ENCODE measurements at places on chromosomes 4 and X. TPM values are rescaled to one million over a fixed set of nuclear protein-coding genes. Genes with fewer than 3 reads are reported as not detected.

DNA sequence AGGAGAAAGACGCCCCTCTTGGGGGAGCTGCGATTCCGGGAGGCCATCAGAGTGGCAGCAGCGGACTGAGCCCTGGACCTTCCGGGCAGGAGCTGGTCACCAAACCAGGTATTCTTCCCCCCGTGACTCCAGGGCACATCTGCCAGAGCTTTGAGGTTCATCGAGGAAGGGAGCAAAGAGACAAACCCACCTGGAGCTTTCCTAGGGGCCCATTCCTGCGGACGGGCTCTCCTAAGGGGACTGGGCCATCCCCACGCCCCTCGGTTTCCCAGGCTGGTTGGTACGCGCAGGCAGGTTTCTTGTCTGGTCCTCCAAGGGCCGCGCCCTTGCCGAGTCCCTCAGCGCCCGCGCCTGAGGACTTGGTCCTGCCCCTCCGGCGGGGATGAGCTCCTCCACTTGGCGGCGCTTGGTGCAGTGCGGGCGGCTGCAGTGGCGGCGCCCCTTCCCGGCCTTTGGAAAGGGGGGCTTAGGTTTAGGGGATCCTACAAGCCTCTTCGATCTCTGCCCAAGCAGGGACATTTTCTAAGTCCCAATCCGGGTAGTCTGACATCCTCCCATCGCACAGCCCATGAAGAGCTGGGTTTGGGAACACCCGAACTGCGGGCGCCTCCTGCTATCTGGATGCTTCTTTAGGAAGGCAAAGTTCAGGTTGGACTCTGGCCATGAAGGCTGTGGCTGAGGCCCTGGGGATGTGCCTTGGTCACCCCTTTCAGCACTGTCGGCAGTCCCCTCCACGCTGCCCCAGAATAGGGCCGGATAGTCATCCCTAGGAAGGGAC lies 538 bp downstream of the STBD1 start:
- DNase-seq: peak; percentile 45

- DNase-seq: no peak
These were observed 27.9 kb upstream of the NFXL1 start for GRCh38 chr4:47942081-47942819.

The BBS12 gene
- 4.1 TPM for total RNA-seq

- DNase-seq: no peak
These were observed 39.5 kb downstream of the LEF1 start for GRCh38 chr4:108129196-108129595.

The ASB11 gene
- not detected for total RNA-seq

DNA sequence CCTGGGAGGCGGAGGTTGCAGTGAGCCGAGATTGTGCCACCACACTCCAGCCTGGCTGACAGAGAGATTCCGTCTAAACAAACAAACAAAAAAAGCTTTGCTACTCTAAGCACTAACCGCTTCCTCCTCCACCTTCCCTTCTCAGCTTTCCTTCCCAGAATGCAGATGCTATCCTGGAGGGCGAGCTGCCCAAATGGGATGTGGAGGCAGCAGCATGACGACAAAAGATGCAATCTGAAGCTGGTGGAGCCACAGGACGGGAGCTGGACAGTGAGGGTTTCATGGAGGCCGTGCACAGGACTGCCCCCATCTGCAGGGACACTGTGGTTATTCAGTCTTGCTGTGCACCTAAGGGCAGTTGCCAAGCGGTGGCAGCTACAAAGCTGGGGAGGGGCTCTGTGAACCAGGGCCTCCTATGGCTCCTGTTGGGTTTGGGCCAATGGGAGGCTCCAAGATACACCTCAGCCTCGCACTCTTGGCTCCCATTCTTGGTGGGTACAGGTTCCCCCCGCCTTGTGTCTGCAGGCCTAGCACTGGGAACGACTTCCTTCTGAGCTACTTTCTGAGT lies 47.4 kb downstream of the WDR1 start:
- DNase-seq: no peak

- peak; percentile 20 for DNase-seq
These were observed 40.4 kb downstream of the ATXN3L start for GRCh38 chrX:13279279-13280018.

DNA sequence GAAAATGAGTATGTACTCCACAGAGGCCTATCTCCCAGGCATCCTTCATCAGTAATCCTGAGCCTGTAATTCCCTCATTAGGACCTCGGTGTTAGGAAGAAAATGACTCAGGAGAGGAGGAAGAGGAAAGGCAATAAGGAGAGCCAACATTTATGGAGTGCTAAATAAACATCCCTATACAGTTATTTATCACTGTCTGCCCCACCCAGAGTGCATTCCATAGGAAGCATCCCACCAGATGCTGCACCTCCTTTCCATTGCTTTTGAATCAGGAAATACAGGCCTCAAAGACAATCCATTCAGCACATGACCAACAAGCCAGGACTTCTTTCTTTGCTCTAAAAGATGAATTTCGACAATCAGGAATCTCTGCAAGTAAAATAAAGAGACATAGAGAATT lies 47.6 kb downstream of the USP38 start:
- no peak for DNase-seq

GRCh38 chr4:8550691-8551090 lies 29.5 kb upstream of the GPR78 start:
- DNase-seq: no peak

DNA sequence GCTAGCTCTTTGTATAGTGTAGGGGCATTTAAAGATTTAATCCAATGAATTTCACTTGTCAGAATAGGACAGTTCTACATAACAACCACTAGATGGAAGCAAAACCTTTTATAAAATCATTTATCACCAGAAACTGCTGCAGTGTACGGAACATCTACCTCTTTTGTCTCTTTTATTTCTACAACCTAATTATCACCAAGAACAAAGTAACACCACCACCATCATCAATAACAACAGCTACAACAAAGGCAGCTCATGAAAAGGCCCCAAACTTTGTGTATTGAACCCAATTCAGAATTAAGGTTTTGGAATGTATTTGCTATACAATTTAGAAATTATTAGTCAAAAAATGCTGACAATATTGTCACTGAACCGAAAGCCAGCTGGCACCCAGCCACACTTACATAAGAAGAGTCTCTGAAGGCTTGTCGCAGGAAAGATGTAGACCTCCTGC lies 260.9 kb upstream of the RPS6KA3 start:
- peak; percentile 34 for DNase-seq

The MAGEB10 gene
- total RNA-seq: not detected

GRCh38 chrX:134688031-134688823 lies 30.0 kb upstream of the PLAC1 start:
- no peak for DNase-seq

The PCDH10 gene
- total RNA-seq: 0.22 TPM

GRCh38 chrX:138771047-138771446 lies 59.5 kb upstream of the FGF13 start:
- no peak for DNase-seq

GRCh38 chr4:10075953-10076391 lies 40.6 kb downstream of the WDR1 start:
- no peak for DNase-seq

The ITIH6 gene
- not detected for total RNA-seq

DNA sequence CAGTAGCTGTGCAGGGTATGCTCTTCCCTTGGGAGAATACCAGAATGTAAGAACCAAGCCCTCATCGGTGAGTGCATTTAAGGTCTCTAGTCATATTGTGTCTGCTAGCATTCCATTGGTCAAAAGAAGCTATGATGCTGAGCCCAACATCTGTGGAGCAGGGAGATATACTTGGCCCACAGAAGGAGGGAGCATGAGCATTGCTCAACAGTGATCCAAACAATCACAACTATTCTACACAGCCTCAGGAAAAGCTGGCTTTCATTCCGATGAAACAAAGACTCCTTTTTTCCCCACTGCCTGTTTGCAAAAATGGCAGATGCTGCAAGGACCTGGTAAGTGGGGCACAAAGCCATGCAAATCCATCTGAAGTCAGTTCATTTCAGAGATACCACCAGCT lies 80.6 kb upstream of the DHX15 start:
- DNase-seq: no peak

GRCh38 chr4:179486570-179487335 lies 2044.5 kb upstream of the AGA start:
- DNase-seq: no peak

The NLGN3 gene
- total RNA-seq: under 0.01 TPM

The BMPR1B gene
- 0.20 TPM for total RNA-seq

DNA sequence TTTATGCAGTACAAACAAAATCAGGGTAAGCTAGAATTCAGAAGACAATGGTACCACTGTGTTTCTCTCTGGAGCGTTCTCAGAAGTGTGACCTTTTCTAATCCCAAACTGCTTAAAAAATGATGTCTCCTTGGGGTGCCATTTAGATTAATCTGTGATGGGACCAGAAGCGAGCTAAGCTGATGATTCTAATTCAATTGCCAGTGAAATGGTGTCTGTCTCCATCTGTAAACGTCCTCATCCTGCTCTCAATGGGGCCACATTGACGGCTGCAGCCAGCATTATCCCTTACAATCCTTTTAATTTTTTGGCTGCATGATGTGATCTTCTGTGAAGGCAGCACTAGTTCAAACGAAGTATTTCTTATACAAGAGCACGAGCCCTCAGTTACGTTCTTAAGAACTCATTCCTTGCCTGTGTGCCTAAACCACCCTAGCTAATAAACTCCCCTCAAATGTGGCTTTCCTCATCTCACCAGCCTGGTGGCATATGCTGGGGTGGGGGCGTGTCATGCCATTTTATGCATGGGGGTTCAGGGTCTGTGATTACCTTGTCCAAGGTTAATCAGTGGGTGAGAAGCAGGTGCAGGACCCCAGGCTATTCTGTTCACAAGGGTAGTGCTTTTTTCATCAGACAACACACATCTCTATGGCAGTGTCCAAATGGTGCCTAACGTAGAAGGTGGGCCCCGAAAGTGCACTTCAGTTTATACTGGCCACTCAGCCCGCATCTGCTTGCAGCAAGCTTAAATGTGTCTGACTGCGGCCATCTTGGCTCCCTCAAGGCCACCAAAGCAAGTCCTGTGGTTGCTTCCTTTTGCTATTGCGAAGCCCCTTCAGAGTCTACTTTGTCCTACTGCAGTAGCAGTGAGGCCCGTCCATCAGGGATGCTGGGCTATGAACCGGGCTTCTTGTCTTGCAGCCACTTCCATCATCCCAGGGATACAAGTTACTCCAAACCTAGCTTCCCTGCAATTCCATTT lies 45.7 kb upstream of the SLC2A9 start:
- DNase-seq: no peak

GRCh38 chr4:38114386-38115150 lies 154.4 kb downstream of the PTTG2 start:
- DNase-seq: peak; percentile 21

The CTAG1A gene
- total RNA-seq: not detected

- no peak for DNase-seq
These were observed 928.1 kb downstream of the PDHA2 start for GRCh38 chr4:96767815-96768480.

The KIF4A gene
- 1.8 TPM for total RNA-seq

DNA sequence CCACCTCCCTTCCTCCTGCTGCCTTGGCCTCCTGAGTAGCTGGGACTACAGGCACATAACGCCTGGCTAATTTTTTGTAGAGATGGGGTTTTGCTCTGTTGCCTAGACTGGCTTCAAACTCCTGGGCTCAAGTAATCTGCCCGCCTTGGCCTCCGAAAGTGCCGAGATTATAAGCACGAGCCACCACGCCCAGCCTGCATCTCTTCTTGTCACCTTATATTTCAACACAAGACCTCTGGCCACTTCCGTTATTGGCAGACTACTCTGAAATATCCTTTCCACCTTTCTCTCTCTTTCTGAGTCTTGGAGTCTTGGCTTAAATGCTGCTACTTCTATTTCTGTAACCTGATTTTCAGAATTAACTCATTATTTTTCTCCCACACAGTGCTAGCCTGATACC lies 5.6 kb downstream of the KIAA0232 start:
- DNase-seq: no peak

- DNase-seq: no peak
These were observed 121.4 kb upstream of the ANKRD50 start for GRCh38 chr4:124833831-124834505.

DNA sequence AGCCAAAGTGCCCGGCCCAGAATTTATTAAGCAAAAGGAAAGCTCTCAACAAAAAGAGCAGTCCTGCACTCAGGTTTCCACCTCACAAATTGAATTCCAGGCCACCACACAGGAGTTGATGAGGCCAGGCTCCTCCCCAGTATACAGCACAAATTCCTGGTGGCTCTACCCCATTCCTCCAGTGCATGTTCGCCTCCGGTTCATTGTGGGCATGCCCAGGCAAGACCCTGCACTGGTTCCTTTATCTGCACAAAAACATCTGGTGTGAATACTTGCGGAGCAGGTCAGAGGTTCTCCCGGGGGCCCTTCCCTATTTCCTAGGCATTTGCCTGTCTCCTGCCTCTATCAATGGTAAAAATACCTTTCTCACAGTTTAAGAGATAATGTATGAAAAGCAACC lies 195.2 kb upstream of the ANXA10 start:
- peak; percentile 95 for DNase-seq

DNA sequence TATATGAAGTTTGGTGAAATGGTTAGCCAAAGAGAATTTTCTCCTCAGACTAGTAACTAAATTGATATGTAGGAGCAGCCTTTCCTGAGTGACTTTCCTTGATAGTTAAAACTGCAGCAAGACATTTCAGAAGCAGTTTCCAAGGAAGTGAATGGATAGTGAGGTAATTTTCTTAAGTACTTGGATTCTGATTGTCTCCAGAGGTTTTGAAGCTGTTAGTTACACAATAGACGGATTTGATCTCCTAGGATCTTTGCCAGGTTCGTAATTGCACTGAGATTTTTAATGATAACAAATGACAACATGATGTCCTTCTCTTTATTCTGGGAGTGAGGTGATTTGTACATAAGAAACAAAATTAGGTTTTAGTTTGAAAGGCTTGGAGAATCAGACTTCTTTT lies 29.2 kb downstream of the PRRG1 start:
- DNase-seq: peak; percentile 80

- DNase-seq: no peak
These were observed 334.4 kb downstream of the UNC5C start for GRCh38 chr4:95214408-95214807.

The SCD5 gene
- 31.0 TPM for total RNA-seq

The SPANXB1 gene
- not detected for total RNA-seq

DNA sequence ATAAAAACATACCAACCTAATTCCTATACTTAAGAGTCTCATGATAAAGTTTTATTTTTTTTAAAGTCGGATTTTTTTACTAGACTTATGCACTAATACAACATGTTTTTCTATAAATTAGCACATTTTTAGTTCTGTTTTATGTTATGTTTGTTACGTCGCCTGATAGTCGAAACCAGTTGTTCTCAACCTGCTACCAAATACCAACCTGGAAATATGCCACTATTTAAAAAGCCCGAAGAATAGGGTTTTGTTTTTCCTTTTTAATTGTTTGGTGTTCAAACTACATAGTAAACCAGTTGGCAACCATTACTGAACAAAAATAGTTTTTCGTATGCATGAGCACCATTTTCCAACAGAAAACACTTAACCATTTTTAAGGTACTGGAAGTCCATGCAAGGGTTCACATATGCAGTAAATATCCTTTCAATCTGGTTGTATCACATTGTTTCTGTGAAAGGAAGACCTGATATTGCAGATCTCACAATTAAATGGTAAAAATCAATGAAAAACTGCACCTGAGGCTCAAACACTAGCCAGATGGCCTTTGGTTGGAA lies 1.4 kb downstream of the WDFY3 start:
- DNase-seq: peak; percentile 29

The SMR3B gene
- not detected for total RNA-seq

Data from lung microvascular endothelial cell (primary cell).